ENCODE measurements at places on chromosomes 16 and 17. TPM values are rescaled to one million over a fixed set of nuclear protein-coding genes. Genes with fewer than 3 reads are reported as not detected.
A peak's percentile ranks its signal among the peaks of the same experiment; 100 is the strongest.

DNA sequence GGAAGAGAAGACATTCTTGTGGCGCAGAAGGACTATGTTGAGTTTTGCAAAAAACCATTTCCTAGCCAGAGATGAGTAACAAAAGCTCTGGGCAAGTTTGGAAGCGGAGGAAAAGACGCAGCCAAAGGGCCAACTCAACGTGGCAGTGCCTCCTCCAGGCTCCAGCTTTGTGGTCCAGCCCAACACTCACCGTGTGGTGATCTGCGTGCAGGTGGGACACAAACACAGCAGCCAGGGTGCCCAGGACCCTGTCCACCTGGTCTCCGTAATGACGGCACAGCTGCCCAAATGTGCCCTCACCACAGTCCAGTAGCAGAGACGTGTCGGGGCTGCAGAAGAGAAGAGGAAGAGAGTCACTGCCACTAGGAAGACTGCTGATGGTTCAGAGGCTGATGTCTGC lies 21.5 kb downstream of the ELAC2 start:
- H3K27ac ChIP-seq = no peak overlapping the region
- no peaks in the 10 kb centered on the region for H3K27me3 ChIP-seq
- no peaks in the 10 kb centered on the region for H3K4me1 ChIP-seq
- no peak for DNase-seq
- peaks cover 90% of the 10 kb centered on the region for H3K36me3 ChIP-seq
- no peak overlapping the region for H3K4me3 ChIP-seq

- no peaks in the 10 kb centered on the region for H3K4me1 ChIP-seq
- no peak overlapping the region for H3K27ac ChIP-seq
- no peaks in the 10 kb centered on the region for H3K36me3 ChIP-seq
- peaks cover 53% of the 10 kb centered on the region for H3K27me3 ChIP-seq
- no peak overlapping the region for H3K4me3 ChIP-seq
These were observed 40.4 kb upstream of the NDRG4 start for GRCh38 chr16:58459344-58460218.

- no peak overlapping the region for H3K27ac ChIP-seq
- H3K4me3 ChIP-seq = no peak overlapping the region
- peaks cover 88% of the 10 kb centered on the region for H3K36me3 ChIP-seq
- no peak for DNase-seq
- no peaks in the 10 kb centered on the region for H3K4me1 ChIP-seq
These were observed 18.5 kb downstream of the CRAMP1 start for GRCh38 chr16:1630450-1631213.

DNA sequence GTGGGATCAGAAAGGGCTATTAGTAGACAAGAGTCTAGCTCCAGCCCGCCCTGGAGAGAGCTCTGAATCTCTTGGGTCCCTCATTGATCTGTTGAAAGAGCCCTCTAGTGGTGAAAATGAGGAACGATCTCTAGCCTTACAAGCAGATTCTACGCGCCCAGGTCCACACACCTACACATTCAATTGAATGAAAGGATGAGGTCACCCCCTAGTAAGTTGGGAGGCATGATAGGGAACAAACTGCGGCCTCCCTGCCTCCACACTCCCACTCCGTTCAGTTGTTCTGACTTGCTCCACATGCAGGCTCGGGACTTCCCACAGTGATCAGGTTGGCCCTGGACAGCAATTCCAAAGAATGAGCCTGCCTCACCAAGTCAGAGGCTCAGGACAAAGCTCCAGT lies 2.9 kb upstream of the CACNG3 start:
- DNase-seq = peak; percentile 11
- no peaks in the 10 kb centered on the region for H3K36me3 ChIP-seq
- no peak overlapping the region for H3K27ac ChIP-seq
- H3K4me1 ChIP-seq = no peaks in the 10 kb centered on the region
- H3K27me3 ChIP-seq = peaks cover 14% of the 10 kb centered on the region

SAMD14 gene
- polyA plus RNA-seq = 5.7 TPM

Measured in large intestine (tissue), 12 donors.